Esophagus squamous epithelium (tissue), 5 donors: ENCODE measurements at places on chromosomes 11 and 22. TPM values are rescaled to one million over a fixed set of nuclear protein-coding genes. Genes with fewer than 3 reads are reported as not detected.

DNA sequence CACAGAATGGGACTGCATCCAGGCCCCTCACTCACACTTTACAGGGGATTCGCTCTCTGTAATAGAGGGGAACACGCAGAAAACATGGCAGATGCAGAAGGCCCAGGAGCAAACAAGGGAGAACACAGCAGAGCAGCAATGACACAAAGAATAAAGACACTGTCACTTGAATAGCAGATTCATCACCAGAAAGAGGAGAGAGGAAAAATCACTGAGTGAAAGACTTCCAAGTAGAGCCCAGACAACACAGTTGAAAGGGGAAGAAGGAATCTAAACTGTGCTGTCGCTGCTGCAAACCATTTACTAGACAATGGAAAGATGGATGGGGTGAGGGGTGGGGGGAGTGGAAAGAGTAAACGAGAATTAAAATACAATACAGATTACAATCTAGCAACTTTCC lies 28.8 kb upstream of the RAPSN start:
- no peak for DNase-seq

GRCh38 chr11:68843703-68844312 lies 2.1 kb upstream of the CPT1A start:
- no peak for DNase-seq

GRCh38 chr22:47457509-47458300 lies 695.3 kb downstream of the TBC1D22A start:
- no peak for DNase-seq

Gene PPP1R14B
- 137 TPM for total RNA-seq

Gene ZBTB16
- 10.4 TPM for total RNA-seq

Gene FOLR3
- total RNA-seq: 0.35 TPM

Gene CENPM
- 12.2 TPM for total RNA-seq

Gene ARHGAP32
- 73.6 TPM for total RNA-seq
